ENCODE measurements at places on chromosomes 5 and 9.

- DNase-seq: no peak
Measured at GRCh38 chr9:111020594-111020993, 17.7 kb downstream of the LPAR1 start.

- no peak for DNase-seq
Measured at GRCh38 chr9:26955222-26955903, 849 bp upstream of the IFT74 start.

GRCh38 chr5:107982703-107983425, 312.1 kb upstream of the EFNA5 start:
- DNase-seq: no peak

DNA sequence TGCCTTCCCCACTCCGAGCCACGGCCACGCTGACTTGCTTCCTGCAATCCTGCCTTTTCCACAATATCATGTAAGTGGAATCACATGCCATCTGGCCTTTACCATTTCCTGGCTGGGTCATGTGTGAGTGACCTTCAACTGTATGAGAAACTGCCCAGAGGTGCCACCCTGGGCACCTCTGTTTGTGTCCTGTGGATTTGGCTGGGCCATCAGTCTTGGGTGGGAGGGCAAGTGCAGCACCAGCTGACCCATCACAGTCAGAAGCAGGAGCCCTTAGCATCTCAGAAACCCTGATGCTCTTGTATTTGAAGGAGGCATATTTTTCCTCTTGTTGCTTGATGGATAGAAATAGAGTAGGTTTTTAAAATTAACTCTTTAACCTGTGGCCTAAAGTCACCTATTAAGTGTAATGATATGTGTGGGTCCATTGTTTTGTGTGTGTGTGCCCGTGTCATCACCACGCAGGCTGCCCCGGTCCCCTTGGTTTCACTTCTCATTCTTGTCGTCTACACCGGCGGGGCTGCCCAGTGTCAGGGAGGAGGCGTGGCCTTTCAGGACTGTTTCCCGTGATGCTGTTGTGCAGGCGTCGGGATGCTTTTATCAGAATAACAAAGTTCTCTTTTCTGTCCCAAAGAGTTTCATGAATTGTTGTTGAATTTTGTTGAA, 52.1 kb upstream of the CACNA1B start:
- no peak for DNase-seq

DNA sequence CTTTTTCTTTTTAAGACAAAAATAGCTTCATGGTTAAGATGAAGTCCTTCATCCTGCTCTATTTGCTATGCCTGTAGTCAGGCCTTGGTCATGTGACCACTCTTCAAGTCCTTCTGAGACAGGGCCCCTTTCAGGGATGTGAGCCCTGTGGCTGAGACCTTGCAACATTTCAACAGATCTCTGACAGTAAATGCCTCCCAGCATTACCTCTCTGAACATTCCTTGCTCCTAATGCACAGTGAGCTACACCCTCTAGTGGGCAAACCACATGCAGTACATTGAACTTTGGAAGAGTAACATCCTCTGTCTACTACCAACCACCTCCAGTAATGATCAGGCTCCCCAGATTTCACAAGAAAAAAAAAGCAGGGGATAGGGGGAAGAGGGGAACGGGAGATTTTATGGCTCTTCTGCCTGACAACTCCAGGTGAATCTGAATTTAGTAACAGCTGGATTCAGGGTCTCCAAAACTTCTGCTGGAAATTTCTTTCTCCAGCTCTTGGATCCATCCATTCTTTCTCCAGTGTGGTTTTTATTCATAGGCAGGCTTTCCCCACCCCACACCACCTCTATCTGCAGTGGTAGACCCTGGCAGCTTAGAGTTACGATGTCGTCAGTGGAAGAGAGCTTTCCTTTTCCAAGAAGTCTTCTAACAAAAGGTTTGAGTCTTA, 8.9 kb upstream of the FBXO38 start:
- peak; percentile 62 for DNase-seq

DNA sequence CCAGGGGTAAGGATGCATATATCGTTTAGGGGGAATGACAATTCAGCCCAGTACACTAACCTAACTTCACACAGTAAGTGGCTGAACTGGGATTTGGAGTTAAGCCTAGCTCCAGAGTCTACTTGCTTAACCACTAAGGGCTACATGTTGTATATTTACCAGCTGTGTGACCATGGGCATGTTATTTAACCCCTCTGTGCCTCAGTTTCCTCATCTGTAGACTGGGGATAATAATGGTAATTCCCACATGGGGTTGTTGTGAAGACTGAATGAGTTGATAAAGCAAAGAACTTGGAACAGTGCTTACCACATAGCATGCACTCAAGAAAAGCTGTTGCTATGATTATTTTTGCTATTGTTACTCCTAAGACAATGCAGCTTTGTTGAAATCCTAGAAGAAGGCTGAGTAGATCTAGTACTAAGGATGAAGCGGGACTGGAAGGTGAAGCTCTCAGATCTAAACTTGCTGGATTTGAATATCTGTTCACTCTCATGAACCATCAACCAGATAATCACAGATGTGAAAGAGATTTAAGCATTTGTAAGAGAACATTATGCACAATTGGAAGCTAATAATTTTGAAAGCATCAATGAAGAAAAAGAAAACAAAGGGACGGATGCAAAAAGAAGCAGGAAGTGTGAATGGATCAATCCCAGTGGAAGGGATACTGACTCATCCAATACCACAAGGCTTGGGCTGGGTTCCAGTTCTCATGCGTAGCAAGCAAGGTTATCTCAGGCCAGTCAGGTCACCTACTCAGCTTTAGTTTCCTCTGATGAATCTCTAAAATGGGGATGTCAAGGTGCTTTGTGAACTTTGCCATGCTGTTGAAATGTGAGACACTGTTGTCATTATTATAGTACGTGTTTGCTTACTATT, 78.5 kb upstream of the TBC1D2 start:
- DNase-seq: peak; percentile 85

DNA sequence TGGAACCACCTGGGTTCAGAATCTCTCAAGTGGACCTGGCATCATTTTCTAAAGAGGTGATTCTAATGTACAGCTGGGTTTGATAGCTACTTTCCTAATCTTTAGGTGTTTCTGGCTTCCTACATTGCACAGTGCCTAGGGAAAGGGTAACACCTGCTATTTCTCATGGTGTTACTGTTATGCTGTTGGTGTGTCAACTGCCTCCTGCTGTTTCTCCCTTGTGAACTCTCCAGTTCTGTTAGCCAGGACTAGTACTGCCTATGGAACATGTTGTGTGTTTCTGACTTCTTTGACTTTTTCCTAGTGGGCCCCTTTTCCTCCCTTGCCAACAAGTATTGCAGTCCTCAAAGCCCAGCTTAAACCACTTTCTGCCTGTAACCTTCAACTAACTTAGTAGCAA, 5.5 kb downstream of the ARHGEF28 start:
- DNase-seq: no peak

DNA sequence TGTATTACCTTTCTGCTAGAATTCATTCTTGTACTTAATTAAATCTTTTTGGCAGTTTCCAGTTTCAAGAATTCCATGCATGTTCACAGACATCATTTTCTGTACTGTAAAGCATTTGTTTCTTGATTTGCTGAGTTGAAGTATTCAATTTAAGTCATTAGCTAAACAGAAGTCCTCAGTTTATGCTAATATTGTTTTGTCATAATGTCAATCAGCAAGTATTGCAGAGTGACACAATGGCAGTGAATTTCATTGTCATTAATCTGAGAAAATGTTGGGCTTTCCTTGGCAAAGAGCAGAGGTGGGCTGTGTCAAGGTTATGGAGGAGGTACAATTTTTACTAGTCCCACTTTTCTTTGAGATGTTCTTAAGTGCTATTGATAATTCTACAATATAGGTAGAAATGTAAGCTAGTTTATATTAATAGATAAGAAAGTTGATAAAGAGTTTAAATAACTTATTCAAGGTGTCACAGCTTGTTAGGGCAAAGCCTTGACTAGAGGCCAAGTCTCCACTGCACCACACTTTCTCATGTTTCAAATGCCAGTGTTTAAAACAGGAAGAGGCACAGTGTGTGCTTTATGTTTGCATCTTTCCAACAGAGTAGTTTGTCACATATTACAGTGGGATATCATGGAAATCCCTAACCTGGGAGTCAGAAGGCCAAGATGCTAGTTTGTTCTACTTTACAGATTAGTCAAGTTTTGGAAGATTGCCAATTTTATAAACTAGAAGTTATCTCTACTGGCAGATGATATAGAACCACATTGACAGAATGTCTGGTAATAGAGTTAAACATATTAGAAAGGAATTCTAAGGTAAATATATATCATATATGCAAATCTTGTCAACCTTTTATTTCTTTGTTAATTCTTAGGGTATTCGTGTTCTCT, 56.3 kb downstream of the SLF1 start:
- no peak for DNase-seq

GRCh38 chr9:82621447-82621846, 441.5 kb downstream of the RASEF start:
- DNase-seq: peak; percentile 28

- DNase-seq: no peak
Measured at GRCh38 chr9:121682201-121682600, 30.8 kb downstream of the DAB2IP start.

DNA sequence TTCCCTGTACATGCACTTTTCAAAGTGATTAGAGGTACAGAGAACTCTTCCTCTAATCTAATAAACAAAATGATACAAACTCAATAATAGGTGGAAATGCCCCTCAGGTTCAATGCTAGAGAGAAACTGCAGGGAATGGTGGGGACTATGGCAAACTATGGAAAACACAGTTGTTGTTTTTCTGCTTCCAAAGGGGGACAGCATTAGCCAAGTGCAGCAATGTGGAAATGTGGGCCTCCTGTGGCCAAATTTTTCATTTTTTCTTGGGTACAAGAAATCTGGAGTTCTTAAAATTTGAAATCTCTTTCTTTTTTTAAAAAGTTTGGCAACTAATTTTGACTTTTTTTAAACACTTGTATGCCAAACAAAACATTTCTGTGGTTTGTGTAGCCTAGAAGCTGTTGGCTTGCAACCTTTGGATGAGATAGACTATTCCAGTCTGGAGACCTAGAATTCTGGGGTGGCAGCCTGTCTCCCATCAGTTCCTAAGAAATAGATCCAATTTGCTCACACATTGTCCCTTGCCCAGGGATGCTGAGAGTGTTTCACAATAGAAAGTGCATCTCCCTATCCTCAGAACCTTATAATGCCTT, 218.6 kb downstream of the PAPPA start:
- DNase-seq: no peak

- DNase-seq: peak; percentile 84
Measured at GRCh38 chr5:149450199-149450598, 71.1 kb upstream of the IL17B start.

DNA sequence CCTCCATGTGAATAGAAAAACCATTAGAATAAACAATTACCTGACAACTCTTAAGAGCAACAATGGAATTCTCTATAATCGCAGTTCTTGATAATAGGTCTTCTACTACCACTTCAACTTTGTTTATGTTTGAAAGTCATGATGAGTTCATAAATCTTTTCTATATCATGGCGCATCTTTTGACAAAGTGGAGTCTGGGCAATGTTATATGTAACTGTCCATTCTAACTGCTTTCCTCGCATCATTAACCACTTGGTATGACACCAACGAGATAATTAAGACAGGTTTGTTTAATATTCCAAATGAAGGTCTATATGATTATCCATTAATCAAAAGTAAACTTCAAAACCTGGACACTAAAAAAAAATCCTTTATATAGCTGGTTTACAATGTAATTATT, 272.0 kb downstream of the DENND1A start:
- DNase-seq: no peak

DNA sequence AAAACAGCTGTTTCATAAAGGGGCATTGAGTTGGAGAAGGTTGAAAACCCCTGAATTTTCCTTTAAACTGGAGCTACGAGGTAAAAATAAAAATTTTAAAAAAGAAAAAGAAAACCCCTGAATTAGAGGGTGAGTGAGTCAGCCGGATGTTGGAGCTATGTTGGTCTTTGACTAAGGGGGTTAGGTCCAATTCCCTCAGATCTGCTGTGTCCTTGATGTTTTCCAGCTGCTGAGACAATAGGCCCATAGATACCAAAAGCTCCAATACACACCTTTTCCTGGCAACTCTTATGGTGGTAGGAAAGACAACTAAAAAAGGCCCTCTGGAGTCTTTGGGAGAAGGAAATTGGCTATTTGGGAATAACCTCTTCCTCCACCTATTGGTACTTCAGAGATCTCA, 79.4 kb upstream of the SAP30L start:
- DNase-seq: peak; percentile 58

- DNase-seq: no peak
Measured at GRCh38 chr9:19397845-19398244, 11.0 kb upstream of the ACER2 start.

DNA sequence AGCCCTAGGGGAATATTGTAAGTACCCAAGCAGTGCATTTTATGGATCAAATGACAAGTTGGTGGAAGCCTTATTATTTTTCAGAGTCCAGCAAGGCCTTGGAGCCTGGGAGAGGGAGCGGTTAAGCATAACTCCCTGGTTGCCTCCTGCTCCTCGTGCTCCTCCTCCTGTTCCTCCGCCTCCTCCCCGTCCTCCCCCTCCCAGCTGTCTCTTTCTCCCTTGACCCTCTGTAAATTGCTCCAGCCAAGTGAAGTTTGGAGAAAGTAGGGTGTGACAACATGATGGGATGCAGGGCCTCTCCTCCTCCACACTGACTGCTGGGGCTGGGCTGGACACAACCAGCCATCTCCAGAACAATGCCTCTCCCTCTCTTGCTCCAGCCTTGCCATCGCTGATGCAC, 586.9 kb downstream of the CCDC171 start:
- DNase-seq: no peak

- DNase-seq: no peak
Measured at GRCh38 chr9:127907867-127908659, 8.7 kb upstream of the ST6GALNAC6 start.

DNA sequence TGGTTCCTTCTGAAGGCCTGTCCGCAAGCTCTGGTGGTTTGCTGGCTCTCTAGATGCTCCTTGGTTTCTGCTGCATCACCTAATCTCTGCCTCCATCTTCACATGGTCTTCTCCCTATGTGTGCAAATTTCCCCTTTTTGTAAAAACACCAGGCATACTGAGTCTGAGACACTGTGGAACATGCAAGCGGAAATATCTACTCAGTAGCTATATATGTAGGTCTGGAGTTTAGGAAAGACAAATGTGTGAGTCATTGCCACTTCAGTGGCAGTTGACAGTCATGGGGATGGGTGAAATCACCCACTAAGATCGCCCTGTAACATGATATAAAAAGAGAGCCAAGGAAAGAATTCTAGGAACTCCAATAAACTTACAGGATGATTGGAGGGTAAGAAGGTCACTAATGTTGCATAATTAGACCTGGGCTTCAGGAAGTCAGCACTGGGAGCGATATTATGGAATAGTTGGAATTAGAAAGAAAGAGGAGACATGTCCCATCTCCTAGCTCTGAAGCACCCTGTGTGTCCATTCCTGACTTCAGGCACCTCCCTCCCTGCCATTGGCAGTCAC, 22.7 kb upstream of the UBLCP1 start:
- DNase-seq: peak; percentile 59

- DNase-seq: no peak
Measured at GRCh38 chr5:165108809-165109208, 1603.4 kb downstream of the MAT2B start.

GRCh38 chr5:167485061-167485774, 806.2 kb upstream of the WWC1 start:
- peak; percentile 77 for DNase-seq

- no peak for DNase-seq
Measured at GRCh38 chr9:116647515-116647809, 39.6 kb upstream of the TRIM32 start.

GRCh38 chr5:131252824-131253171, 11.1 kb upstream of the CDC42SE2 start:
- DNase-seq: no peak

- no peak for DNase-seq
Measured at GRCh38 chr5:172906888-172907287, 52.3 kb upstream of the RPL26L1 start.
